ENCODE measurements at places on chromosomes 2 and 18.

DNA sequence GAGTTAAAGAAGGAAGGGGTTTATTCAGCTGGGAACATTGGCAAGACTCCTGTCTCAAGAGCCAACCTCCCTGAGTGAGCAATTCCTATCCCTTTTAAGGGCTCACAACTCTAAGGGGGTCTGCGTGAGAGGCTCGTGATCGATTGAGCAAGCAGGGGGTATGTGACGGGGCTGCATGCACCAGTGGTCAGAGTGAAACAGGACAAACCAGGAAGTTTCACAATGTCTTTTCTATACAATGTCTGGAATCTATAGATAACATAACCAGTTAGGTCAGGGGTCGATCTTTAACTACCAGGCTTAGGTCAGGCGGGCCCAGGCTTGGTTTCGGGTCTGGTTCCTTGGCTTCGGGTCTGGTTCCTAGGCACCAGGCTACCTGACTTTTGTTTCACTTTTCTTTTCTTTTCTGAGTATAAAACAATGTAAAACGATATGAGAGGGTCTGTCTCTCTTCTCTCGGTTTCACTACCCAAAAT lies 30.1 kb upstream of the LIPG start:
- DNase-seq: no peak

GRCh38 chr2:84251651-84252302 lies 207.3 kb downstream of the SUCLG1 start:
- DNase-seq: no peak

GRCh38 chr2:178005756-178006155 lies 66.8 kb downstream of the PDE11A start:
- DNase-seq: no peak

DNA sequence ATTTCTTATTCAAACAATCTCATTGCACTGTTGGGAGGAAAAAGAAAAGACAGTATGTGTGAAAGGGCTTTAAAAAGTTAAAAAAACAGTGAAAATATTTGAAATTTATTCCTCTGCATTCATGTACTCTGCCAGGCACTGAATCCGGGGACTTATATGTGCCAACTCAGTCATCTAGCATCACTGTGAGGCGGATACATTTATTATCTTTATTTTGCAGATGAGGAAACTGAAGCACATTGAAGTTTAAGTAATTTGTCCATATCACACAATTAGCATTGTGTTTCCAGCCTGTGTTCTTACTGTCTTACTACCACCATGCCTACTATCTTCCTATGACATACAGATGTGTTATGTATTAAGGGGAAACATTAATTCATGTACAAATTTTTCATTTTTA lies 1.8 kb downstream of the LCLAT1 start:
- DNase-seq: no peak

DNA sequence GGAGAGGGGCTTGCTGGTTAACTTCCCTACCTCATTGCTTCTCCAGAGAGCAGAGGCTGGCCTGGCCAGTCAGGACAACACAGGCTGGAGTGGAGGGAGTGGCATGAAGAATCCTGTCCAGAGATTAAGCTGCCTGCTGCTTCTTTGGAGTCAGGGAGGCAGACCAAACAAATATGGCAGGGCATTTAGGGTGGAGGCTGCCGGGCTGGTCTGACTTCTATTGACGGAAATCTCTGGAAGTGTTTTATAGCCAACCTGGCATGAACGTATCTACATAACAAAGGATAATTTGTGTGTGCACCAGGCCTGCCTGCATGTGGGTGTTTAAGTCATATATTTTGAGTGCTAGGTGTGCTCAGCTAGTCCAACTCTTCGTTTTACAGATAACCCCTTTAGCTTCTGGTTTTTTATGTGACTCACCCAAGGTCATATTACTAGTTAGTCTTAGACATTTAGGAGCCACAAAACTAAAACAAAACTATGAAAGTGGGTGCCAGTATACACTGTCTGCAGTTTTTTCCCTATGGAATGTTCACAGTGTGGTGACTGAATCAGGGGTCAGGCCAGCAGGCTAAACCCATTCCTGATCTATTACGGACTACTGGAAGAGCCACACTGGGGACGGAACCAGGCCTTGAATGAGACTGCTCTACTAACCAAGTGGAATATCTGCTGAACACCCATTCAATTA lies 5.5 kb downstream of the NPC1 start:
- DNase-seq: no peak

GRCh38 chr2:186806591-186806990 lies 42.4 kb downstream of the ZSWIM2 start:
- no peak for DNase-seq

DNA sequence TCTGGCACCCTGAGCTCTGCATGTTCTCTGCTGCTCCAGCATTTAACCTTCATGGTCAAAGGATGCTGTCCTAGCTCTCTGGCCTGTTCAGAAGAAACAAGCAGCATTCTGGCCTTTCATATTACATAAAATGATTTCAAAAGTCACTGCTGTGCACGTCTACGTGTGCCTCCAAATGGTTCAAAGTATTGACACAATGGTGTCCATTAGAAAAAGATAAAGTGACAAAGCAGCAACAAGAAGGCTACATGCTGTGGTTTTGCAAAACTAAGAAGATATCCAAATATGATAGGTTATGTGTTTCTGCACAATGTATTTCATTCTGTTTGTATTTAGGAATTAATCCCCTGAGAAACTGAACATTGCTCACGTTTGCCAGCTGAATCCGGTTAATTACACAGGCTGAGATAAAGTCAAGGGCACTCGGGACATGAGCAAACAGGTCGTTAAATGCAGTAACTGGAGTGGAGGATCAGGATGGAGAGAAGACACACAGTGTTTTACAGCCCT lies 258.5 kb downstream of the DOK6 start:
- DNase-seq: no peak
